ENCODE measurements at places on chromosomes 5 and 9. TPM values are rescaled to one million over a fixed set of nuclear protein-coding genes. Genes with fewer than 3 reads are reported as not detected.

Gene AQP3
- total RNA-seq: 1.4 TPM

Gene FAXDC2
- total RNA-seq: not detected

Gene MPDZ
- total RNA-seq: not detected

Gene VLDLR
- total RNA-seq: 0.10 TPM

Gene PAPPA
- not detected for total RNA-seq

Gene NR6A1
- 0.66 TPM for total RNA-seq

Gene FUT7
- 8.2 TPM for total RNA-seq

Gene PCDHB11
- total RNA-seq: not detected

DNA sequence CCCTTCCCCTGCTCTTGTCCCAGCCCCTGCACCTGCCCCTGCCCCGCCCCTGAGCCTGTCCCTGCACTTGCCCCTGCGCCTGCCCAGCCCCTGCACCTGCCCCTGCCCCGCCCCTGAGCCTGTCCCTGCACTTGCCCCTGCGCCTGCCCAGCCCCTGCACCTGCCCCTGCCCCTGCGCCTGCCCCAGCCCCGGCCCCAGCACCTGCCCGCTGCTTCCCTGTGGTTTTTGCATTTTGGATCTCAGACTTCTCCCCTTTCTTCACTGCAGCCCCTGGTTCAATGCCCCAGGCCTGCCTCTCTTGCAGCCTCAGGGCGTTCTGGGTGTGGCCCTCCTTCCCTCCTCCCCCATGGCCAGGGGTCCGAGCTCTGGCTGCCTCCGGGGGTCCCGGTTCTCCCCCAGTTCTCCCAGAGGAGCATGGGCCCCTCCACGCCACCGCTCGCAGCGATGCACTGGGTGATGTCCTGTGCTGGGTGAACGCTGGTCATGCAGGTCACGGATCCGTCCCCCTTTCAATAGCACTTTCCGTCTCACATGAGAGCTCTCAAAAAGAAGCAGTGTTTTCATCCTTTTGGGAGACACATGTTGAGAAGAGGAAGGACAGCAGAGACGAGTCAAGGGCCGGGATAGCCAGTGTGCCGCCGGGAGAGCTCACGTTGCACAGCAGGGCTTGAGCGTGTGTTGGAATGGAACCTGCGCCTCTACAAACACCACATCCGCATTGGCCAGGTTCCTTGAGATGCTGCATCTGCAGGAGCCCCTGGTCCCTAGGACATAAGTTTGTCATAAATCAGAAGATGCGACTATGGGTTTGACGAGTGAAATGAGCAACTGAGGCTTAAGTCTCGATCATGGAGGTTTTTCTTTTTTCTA, 44.0 kb upstream of the IRX4 start:
- DNase-seq: no peak

DNA sequence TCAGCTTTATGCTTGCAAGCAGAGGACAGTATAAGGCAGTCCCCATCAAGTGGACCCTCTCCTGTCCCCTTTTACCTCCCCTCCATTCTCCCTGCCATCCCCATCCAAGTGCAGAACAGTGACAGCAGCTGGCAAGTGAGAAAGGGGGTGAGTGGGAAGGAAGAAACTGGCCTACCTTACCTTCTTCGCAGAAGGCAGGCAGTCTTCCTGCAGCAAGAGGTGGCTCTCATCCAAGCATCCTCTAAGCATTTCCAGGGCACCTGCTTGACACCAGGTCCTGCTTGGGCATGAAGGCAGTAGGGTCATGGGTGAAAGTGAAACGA, 77.3 kb upstream of the SH3PXD2B start:
- no peak for DNase-seq

DNA sequence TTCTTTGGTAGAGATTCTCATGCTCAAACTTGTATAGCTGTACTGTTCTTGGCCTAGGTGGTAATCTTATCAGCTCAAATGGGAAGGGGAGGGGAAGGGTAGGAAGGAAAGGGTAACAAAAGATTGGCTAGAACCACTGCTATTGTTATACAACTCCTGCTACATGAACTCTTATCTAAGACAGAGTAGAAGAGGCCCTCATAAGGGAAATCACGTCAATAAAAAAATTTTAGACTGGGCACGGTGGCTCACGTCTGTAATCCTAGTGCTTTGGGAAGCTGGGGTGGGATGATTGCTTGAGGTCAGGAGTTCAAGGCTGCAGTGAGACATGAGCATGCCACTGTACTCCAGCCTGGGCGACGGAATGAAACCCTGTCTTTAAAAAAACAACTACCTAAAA, 15.9 kb downstream of the STOM start:
- DNase-seq: no peak

GRCh38 chr5:62585306-62585705, 6.7 kb downstream of the LRRC70 start:
- no peak for DNase-seq

GRCh38 chr5:131114754-131115153, 50.3 kb downstream of the HINT1 start:
- DNase-seq: no peak

DNA sequence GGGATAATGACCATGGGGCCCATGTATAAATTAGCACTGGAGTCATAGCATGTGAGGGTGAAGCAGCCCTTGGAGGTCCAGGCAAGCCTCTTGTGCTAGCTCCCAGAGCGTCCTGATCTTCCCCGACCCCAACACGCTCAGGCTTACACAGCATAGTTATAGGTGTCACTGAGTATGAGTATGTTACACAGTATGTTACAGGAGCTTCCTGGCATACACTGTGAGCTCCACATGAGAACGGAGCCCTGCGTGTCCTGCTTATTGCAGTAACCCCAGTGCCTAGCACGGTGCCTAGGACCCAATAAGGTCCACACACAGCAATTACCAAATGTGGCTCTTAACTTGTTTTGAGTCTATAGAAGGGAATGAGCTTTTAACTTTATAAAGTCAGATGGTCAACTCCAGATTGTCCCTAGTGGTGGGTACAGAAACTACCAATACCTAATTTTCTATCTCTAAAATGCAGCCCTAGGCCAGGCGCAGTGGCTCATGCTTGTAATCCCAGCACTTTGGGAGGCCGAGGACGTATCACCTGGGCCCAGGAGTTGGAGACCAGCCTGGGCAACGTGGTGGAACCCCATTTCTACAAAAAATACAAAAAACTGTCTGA, 64.1 kb downstream of the PLAC8L1 start:
- no peak for DNase-seq

GRCh38 chr5:72191404-72191803, 84.1 kb downstream of the MAP1B start:
- DNase-seq: no peak

DNA sequence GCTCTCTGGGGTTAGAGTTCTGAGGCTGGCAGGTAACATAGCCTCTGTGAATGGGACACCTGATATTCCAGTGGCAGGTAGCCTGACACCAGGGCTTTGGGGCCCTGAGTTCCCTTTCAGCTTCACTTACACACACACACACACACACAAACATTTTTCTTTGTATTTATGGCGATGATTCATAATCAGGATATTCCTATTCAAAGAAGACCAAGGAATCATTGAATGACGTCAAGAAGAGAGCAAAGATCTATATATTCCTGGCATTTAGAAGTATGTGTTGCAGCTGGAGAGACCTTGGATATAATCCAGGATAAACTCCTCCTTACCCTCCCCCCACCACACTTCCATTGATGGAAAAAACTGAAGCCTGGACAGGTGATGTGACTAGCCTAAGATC, 7.9 kb upstream of the ENTREP1 start:
- no peak for DNase-seq

- no peak for DNase-seq
Observed at GRCh38 chr5:11715461-11716196, 188.6 kb downstream of the CTNND2 start.

DNA sequence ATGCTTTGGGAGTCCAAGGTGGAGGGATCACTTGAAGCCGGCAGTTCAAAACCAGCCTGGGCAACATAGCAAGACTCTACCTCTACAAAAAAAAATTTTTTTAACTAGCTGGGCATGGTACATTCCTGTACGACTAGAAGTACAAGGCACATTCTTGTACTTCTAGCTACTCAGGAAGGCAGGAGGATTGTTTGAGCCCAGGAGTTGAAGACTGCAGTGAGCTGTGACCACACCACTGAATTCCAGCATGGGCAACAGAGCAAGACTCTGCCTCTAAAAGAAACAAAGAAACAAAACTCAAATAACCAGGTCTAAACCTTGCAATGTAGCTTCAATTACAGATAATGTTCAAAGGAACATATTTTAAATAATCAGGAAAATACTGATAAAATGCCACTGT, 56.2 kb downstream of the SSBP2 start:
- DNase-seq: no peak

DNA sequence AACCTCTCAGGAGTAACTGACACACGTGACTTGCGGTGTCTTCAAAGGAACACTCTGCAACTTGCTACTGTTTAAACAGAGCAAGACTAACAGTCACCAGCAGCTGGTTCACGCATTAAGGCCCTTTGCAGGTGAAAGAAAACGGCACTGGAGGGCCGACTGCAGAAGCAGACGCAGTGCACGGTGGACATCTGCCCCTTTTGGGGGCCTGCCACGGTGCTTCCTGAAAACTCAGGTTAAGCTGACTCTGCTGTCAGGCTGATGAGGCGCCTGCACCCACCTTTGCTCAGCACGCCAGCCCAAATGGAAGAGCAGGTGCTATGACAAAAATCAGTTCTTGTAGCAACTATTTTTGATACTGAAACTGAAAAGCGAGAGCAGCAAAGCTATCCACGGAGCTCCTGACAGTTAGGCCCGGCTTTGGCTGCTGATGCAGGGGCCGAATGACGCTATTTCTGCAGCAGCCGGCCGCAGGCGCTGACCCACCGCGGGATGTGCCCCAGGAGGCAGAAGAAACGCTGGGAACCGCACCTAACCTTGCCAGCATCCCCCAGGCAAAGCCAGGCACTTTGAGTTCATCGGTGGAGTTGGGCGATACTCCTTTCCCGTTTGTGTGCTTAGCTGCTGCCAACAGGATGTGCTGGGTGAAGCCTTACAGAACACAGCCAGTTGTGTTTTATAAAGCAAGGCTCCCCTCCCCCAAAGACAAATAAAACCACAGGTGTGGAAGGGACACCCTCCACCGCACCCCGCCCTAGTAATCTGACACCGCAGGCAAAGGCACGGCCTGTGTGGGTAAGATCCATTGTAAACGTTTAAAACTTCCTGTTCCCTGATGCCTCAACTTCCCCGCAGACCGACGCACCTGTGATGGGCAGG, 21.1 kb upstream of the TERT start:
- peak; percentile 59 for DNase-seq

DNA sequence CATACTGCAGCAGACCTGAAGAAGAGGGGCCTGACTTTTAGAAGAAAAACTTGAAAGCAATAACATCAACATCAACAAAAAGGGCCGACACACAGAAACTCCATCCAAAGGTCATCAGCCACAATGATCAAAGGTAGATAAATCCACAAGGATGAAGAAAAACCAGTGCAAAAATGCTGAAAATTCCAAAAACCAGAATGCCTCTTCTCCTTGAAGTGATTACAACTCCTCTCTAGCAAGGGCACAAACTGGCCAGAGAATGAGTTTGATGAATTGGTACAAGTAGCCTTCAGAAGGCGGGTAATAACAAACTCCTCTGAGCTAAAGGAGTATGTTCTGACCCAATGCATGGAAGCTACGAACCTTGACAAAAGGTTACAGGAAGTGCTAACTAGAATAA, 186.2 kb upstream of the RAI14 start:
- DNase-seq: no peak

DNA sequence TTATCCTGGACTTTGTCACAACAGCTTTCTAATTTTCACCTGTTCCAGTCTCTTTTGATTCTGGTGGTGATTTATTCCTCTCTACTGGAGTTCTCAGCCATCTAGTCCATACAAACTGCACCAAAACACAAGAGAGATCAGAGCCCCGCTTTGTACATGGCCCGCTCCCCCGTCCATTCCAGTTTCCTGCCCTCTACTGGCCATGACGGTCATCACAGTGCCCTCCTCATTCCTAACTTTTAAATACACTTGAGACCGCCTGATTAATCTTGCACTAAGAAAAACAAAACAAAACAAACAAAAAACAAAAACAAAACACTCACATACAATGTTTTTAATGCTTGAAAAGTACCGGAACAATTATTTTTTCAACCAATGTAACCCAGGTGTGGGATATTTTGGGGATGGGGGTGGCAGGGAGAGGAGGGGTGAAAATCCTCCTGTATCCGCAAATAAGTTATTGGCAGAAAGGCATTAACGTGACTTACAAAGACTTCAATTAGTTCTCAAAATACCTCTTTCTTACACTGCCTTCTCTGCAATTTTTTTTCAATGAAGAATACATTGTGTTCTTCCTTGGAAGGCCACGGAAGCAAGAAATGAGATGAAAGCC, 84.8 kb upstream of the PAM start:
- DNase-seq: no peak

DNA sequence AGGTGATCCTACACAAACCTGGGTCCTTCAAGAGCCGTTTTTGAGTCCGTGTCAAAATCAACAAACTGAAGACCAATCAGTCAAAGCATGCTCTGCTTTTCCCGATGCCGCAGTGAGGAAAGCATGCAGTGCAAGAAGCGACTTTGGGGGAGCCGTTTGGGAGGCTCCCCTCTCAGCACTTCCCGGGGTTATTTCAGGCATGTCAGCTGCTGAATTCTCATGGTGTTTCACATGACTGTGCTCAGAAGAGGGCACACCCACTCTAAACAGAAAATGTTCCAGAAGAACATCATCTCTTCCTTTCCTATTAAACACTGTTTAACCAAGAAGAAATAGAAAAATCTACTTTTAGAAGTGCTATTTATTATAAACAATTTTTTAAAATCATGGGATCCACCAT, 125.5 kb downstream of the EPB41L4A start:
- DNase-seq: no peak

GRCh38 chr9:18256568-18256967, 217.4 kb upstream of the ADAMTSL1 start:
- DNase-seq: no peak

DNA sequence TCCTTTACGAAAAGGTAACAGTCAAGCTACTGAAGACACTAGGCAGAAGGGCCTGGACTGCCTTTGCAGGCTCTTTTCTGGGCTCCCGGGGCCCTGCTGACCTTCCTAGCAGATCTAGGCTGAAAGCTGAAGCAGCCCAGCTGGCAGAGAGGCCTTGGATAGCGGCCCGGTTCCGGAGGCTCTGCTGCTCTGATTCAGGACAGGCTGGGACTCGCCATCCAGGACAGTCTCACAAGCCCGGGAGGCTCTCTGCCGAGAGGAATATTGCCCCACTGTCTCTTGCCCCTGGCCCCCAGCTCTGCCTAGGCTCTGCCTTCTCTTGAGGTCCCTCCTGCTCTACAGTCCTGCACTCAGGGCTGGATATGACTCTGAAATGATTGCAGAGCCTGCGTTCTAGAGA, 67.8 kb downstream of the PSD2 start:
- no peak for DNase-seq

DNA sequence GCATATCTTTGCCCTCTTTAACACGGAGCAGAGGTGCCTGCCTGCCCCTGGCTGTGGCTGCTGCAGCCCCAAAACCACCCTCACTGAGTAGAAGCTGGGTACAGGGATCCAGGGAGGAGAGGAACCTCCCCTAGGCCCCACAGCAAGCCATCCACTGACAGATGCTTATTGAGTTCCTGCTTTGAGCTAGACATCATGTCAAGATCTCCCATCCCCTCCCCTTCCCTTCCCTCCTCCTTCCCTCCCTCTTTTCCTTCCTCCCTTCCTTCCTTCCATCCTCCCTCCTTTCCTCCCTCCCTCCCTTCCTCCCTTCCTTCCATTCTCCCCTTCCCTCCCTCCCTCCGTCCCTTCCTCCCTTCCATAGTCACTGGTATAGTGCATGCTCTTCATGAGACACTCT, 29.3 kb downstream of the GOLGA2 start:
- no peak for DNase-seq
